Lung microvascular endothelial cell (primary cell): ENCODE measurements at places on chromosomes 2 and 18. TPM values are rescaled to one million over a fixed set of nuclear protein-coding genes. Genes with fewer than 3 reads are reported as not detected.

DUSP19 gene
- total RNA-seq = 1.5 and 3.6 TPM in 2 replicates

- DNase-seq = no peak
Observed at GRCh38 chr2:11022591-11023273, 111.0 kb downstream of the KCNF1 start.

SLC4A5 gene
- under 0.01 and 0.20 TPM in 2 replicates for total RNA-seq

DNA sequence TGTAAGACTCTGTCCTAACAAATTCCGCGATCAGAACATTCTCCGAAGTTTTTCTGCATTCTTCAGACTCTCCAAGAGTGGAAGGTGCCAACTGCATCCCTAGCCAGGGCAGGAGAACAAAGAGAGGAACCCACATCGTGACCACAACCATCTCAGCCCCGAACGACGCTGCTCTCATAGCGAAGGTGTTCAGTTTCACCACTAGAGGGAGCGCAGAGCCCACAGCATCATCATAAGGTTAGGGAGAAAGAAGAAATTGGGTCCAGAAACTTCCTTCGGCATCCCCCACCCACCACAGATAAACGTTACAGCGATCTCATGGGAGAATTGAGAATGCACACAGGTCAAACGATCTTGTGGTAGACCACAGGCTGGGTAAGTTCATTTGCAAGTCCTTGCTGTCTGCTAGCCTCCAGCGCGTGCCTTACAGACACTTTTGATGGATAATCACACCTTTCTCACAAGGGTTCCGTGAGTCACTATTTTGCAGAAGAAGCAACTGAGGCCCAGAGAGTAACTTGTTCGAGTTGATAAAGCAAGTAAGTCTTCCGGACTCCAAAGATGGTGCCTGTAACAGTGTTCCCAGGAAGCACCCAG is 53.7 kb upstream of the ARL4C start:
- DNase-seq = peak; percentile 78

ALKAL2 gene
- total RNA-seq = not detected in 2 replicates

- no peak for DNase-seq
Observed at GRCh38 chr18:6357668-6358067, 57.0 kb downstream of the L3MBTL4 start.

PDE1A gene
- 3.0 and 3.7 TPM in 2 replicates for total RNA-seq

GRCh38 chr18:7886436-7886835 is 319.3 kb downstream of the PTPRM start:
- DNase-seq = no peak

GRCh38 chr2:197777823-197778407 is 7.2 kb downstream of the BOLL start:
- peak; percentile 45 for DNase-seq

DNA sequence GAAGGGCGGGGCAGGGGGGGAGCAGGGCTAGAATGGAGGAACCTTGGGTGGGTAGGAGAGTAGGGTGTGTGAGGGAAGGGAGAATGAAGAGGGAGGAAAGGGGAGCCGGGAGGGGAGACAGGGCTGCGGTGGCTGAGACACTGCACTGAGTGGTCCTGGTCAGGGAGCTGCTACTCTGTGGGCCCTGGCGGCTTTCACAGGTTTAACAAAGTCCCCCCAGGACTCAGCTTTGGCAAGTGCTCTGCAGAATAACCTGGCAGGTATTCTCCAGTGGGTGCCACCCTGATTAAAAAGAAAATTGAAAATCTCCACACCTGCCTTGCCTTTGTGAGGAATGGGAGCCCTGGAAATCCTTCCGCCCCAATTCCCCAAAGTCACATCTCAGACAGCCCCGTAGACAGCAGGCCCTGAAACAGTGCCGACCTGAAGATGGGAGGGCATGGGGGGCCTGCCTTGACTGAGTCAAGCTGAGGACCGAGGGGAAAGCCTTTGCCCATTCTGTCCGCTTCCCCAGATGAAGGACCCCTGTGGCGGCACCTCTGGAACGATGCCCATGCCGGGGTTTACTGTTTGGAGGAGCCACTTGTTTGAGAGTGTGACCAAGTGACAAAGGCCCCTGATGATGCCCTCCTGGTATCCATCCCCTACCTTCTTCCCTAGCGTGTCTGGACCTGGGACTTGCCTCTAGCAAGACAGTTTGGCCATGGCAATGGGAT is 43.6 kb upstream of the OTOS start:
- DNase-seq = no peak

DNA sequence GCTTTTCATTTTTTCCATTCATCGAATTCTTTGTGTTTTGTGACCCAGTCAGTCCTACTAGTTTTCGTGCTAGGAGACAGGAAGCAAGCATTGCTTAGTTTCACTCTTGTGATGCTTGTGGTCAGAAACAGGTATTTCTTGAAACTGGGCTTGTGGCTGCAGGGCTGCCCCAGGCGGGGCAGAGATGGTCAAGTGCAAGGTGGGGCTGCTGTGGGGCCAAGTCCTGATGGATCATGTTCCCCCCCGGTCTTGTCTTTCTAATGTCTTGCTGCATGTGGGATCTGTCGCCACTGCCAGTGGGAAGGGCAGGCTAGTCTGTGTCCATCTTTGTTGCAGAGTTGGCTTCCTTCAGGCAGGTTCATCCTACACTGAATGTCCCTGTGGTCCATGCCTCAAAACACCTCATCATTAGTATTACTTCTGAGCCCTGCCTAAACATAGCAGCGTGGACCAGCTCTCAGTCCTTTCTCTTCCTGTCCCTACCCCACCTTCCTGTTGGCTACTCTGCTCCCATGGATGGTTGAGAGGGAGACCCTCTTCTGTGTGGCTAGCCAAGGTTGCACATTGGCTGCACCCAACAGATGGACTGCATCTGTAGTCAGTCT is 38.7 kb downstream of the INPP4A start:
- no peak for DNase-seq

DNA sequence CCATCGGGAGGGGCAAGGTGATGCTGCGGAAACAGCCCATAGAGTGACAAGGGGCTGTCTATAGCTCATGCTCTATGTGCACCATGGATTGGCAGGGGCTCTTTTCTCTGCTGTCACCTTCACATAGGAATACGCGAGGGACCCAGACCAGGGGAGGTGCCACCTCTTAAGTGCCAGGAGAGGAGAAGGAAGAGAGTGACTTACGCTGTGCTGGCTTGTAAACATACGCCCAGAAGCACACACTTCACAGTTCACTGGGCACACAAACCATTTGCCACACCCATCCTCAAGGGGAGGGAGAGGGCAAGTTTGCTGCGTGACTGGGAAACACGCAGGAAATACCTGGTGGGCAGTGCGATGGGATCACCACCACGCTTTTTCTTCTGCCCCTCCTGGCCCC is 65.1 kb upstream of the GPR45 start:
- no peak for DNase-seq

DSC2 gene
- total RNA-seq = under 0.01 TPM in 2 replicates

- no peak for DNase-seq
Observed at GRCh38 chr2:202201220-202202160, 36.9 kb downstream of the SUMO1 start.

DNA sequence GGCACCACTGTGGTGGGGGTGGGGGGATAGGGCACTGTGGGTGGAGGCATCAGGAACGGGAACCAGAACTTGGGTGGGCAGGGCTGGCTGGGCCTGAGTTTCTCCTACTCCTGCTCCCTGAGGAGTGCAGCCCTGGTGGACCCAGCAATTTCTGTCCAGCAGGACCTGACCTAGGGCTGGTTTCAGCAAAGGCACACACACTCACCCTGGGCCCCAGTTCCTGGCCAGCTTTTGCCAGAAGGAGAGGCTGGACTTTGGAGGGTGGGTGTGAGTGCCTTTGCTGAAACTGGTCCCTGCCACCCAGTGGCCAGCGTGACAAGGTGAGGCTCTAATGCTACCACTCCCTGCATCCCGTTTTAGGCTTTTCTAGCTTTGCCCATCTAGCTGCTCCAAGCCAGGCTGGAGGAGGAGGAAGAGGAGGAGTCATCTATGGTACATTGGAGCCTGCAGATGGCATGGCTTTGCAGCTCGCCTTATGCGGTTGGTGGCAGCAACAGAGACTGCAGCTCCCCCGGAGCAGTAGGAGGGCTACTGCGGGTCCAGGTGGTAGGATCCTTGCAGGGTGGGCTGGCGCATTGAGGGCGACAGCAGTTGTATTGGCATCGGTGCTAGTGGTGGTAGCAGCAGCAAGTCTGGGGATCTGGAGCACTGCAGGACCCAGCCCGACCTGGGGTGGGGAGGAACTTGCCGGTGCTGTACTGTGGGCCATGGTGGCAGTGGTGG is 40.4 kb upstream of the IMP4 start:
- no peak for DNase-seq
